ENCODE measurements at places on chromosomes 3 and 15.

DNA sequence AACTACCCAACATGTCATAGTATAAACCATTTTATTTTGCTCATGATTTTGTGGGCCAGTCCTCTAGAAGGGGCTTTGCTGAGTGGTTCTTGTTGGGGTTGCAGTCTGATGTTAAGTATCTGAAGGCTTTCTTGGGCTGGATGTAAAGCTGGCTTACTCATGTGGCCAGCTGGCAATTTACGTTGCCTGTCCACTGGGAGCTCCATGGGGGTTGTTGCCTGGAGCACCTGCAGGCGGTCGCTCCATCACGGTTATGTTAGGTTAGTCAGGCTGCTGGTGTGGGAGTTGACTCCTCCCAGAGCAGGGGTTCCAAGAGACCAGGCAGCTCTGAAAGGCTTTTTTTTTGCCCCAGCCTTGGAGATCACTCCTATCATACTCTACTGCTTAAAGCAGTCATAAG is 98.1 kb downstream of the NR1D2 start:
- no peak for DNase-seq

DNA sequence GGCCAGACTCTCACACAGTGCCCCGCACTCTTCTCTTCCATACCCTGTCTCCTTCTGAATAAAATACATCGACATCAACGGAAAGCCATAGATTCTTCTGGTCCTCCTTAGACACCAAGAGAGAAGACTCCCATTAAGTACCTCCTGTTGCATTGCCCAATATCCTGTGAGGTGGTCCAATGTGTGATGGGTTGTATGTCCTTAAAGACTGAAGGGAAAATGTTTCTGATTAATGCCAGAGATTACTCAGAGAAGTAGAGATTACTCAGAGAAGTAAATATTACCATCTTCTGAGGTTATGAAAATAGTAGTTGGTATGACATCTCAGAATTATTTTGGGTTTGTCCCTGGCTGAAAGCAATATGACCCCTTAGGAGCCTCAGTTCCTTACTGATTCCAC is 60.8 kb upstream of the GALNT15 start:
- no peak for DNase-seq

GRCh38 chr3:189394599-189395121 is 222.9 kb downstream of the TPRG1 start:
- no peak for DNase-seq

GRCh38 chr3:148309390-148310035 is 388.2 kb upstream of the AGTR1 start:
- DNase-seq: no peak

DNA sequence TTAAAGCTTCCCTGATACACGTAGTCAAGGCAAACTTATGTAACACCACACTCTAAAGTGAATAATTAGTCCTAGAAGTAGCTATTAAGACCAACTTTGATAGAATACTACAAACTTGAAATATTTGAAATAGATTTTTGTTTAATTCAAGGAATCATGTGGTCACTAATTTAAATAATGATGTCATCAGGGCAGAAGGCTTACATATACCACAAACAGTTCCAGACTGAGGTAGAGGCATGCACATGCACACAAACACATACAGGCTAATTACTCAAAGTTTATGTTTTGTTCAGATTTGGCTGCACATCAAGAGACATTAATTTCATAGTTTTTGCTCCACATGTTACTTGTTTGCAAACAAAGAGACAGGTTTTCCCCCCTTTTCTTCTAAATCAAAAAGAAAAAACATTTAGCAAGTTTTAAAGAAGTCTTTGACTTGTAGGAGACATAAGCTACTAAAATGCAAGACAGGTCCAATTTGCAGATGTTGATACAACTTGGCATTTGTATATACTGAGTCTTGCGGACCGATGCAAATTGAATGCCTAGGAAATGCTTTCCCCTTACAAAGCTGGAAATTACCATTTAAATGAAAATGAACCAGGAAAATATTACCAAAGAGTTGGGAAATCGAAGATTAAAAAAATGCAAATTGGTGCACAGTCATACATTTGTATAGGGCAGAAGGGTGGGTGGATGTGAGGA is 594.8 kb downstream of the MAGI1 start:
- no peak for DNase-seq

DNA sequence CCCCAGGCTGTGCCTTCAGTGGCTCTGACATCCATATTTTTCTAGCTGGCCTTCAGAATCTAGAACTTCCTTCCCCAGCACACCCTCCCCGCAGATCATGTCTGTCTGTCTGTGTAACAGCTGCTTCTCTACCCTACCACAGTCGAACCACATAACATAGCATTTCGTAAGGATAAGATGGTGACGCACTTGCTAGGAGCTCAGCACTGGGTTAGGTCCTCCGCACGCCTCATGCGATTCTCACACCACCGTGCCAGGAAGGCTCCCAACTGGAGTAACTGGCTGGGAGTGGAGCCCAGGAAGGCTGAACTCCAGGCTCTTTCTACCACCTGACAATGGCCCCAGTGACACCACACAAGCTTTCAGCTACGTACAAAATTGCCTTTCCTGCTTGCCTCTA is 168.6 kb downstream of the STT3B start:
- no peak for DNase-seq

GRCh38 chr15:95604634-95605036 is 725.9 kb upstream of the NR2F2 start:
- DNase-seq: no peak

DNA sequence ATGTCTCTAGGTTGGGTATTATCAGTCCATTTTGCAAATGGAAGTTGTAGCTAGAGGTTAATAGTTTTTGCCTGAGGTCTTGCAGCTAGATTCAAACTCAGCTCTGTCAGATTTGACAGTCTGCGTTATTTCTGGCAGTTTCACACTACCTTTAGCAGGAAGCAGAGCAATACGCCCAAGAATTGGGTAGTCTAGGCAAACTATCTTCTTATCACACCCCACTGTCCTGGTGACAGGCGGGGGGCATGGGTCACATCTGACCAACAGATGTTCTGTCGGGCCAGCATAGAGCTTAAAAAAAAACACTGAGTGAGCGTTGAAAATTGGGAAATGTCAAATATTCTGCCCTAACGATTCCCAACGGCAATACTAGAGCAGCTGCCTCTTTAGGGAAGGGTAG is 5.7 kb downstream of the GPR160 start:
- DNase-seq: no peak

DNA sequence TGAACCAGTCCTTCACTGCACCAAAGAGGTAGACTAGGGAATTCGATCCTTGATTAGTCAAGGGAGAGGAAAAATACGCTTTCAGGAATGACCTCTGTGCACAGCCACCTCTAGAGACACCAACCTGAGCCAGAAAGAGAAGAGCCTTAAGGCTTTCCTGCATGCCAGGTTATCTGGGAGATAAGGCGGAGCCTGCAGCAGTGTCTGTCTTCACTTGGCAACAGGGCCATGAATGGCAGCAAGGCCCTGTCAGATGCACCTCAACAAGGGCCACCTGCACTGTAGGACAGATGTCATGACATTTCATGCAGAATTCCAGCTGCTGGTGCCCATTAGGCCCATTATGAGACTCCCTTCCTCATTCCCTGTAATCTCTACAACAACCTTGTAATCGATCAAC is 88.1 kb downstream of the MEX3B start:
- DNase-seq: no peak

Data from stimulated activated CD4-positive, alpha-beta T cell treated with anti-CD3 and anti-CD28 coated beads, Interleukin-1b, Interleukin-23, amount 100 ng/mL, for 4 hours (primary cell).